NCI-H460 (cell line): ENCODE measurements at places on chromosomes 11 and 22. TPM values are rescaled to one million over a fixed set of nuclear protein-coding genes. Genes with fewer than 3 reads are reported as not detected.

DNA sequence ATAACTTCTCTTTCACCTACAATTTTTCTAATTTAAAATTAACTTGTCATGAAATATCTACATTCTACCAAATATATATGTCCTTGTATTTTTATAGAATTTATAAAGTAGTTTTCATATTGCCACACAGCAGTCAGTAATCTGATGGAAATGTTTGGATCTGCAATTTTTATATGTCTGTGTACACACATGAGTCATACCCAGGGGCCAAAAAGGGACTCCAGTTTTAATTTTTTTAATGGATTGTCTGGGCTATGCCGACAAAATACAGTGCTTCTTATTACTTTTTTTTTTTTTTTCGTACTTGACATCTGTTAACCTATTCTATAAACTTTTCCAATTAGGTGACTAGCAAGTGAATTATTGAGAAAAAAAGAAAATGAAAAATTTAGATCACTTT is 6.3 kb downstream of the GUCY1A2 start:
- no peak for DNase-seq

- no peak for DNase-seq
These were observed 334.8 kb downstream of the GUCY1A2 start for GRCh38 chr11:106683435-106683834.

GRCh38 chr11:120040151-120040840 is 97.6 kb downstream of the TRIM29 start:
- no peak for DNase-seq

DNA sequence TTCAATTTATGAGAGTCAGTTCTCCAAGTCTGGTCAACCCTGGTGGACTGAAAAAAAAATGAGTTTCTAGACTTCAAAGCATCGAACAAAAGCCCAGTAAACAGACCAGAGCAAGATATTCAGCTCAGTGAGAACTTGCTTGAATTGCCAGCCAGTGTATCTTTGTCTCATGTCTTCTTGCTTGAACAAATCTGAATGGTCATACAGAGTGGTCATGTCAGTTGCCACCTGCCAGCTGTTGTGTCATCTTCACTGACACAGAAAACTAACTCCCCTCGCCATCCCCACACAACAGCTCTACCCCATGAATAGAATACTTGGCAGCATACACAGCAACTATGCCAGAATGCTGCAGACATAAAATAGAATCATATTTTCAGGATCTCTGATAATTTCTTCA is 27.5 kb upstream of the CALCB start:
- no peak for DNase-seq

DNA sequence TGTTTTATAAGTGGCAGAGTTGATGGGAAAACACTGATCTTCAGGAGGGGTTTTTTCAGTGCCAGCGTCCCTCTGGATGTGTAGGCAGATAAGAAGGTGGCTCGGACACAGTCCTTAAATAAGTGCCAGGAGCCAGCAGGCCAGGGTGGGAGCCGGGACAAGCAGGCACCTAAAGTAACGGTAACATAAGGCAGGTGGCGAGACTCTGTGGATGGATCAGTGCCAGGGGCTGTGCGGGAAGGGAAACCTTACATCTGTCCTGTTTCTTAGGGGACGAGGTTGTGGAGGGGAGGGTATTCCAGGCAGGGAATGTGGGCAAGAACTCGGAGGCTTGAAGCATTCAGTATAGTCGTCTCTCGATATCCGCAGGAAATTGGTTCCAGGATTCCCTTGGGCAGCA is 15.9 kb downstream of the BCR start:
- no peak for DNase-seq

GRCh38 chr11:41612415-41612814 is 153.0 kb upstream of the LRRC4C start:
- no peak for DNase-seq

OSM gene
- total RNA-seq = 4.8 and 6.1 TPM in 2 replicates

- DNase-seq = no peak
These were observed 26.6 kb downstream of the LRRC10B start for GRCh38 chr11:61534933-61535839.
